ENCODE measurements at places on chromosomes 4 and X.

DNA sequence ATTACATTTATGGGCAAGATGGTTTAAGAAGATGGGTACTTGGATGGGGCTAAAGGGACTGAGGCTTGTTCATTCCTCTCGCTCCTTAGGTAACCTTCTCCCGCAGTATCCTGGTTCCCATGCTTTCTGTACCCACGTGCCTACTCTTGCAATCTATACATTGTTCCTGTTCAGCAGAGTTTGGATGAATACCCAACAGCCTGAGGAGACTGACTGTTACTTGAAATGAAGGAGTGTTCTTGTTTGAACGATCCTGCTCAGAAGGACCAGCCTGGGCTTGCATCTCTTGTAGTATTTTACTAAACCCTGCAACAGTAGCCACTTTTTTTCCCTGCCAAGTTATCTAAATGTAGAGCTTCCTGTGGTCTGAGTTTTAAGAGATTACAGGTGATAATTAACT, 33.7 kb upstream of the ADH6 start:
- DNase-seq: no peak

DNA sequence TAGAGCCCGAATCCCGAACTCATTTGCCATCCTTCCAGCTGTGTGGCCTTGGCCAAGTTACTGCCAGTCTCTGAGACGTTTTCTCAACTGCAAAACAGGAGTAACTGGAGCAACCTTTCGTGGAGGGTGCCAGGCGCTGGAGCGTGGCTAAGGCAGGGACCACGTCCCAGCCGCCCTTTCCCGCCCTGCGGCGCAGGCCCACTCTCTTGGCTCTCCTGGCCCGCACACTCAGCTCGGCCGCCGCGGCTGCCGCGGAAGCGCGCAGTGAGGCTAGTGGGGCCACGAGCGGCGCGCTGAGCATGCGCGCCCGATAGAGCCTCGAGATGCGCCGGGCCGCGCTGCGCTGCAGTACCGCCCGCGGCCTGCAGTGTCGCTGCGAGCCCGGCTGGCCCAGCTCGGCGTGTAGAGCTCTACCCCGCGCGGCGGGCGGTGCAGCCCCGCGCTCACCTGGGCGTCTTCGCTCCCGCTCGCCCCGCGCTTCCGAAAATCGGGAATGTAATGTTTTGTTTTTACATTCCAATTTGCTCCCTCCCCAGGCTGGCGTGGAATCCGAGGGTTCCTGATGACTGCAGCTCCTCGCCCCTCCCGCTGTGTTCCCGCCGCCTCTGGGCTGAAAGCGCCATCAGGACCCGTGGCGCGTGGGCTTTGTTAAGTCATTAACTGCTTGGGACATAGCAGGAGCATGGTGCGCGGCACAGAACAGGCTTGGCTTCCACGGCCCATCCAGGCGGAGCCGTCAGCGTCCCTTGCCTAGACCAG, 4.0 kb upstream of the ZNF518B start:
- DNase-seq: peak; percentile 16

DNA sequence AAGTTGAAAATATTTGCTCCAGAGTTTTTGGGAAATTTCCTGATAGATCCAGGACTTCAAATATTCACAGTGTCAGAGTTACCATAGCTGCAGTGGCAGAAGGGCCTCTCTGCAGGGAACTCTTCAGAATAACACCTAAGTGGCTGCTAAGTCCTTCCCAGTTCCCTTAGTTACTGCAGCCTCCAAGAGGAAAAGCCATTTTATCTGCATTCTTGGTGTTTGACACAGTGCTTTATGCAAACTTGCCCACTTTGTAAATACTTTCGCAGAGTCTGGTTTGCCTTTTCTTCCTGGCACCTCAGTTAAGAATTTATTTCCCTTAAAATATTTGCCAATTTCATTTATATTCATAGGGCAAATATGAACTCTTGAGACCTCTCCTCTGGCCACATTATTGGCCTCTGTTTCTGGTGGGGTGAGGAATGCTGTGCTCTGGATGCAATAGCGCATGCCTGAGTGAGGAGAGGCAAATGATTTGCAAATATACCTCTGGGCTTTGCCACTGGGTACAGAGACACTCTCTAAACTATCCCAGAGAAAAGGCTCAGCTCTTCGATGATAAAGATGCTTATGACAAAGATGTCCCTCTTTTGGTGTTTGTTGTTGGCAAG, 566.3 kb upstream of the NR3C2 start:
- peak; percentile 7 for DNase-seq

DNA sequence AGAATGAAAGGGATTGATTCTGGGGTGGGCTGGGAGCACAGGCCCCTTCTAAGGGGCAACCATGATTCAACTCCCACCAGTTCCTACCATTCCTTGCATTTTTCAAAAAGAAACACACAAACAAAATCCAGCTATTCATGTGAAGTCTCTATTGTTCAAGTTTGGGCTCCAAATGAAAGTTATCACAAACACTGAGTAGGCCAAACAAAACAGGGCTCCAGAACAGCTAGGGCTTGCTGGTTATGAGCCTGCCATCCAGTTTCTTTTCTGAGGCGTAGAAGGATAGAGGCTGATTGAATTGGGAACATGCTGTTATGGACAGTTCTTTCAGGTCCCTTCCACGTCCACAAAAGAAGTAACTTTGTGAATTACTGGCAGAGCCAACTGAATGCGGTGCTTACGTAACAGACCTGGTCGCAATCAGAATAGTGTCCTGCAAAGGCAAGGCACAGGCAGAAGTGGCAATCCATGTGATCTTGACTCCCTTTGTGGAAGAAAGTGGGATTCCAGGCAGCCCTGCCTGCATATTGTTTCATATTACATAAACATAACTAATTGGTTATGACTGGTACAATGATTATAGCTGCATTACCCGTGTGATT, 244.5 kb downstream of the SCFD2 start:
- no peak for DNase-seq

- DNase-seq: peak; percentile 47
These were observed 170.7 kb downstream of the SLIT2 start for GRCh38 chr4:20422398-20422797.

DNA sequence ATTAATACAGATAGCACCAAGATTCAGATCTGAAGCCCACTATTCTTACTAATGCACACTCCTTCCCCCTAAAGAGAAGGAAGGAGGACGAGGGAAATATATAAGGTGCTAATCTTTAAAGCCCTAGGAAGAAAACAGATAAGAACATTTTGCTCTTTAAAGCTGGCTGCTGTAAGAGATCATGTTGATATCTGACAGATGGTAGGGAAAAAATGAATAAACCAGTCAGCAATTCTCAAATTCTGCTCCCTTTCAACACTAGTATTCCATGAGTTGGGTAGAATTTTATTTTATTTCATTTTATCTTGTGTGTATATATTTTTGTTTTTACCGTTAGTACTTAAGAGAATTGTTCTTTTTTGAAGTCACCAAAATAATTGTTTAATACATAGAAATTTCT, 19.2 kb downstream of the OTC start:
- no peak for DNase-seq

DNA sequence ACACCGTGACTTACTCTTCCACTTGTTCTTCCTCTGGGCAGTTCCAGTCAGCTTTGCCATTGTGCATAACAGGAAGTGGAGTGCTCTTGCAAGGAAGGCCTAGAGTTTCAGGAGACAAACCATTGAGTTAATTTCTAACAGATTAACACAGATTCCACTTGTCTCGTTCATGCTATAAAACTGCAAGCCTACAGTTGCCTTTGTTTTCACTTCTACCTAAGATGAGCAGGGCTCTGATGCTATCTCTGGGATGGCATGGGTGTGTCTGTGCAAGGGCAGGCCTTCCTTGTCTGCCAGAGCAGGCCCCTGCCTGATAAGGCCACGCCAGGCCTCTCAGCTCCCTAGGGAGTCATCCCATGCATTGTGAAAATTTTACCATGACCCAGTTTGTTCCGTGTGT, 67.7 kb upstream of the PGRMC2 start:
- DNase-seq: no peak

GRCh38 chr4:15910155-15910940, 28.2 kb downstream of the FGFBP1 start:
- no peak for DNase-seq

GRCh38 chrX:55240788-55241340, 20.7 kb downstream of the PAGE5 start:
- DNase-seq: no peak

- no peak for DNase-seq
These were observed 92.7 kb downstream of the LARP1B start for GRCh38 chr4:128153800-128154199.

DNA sequence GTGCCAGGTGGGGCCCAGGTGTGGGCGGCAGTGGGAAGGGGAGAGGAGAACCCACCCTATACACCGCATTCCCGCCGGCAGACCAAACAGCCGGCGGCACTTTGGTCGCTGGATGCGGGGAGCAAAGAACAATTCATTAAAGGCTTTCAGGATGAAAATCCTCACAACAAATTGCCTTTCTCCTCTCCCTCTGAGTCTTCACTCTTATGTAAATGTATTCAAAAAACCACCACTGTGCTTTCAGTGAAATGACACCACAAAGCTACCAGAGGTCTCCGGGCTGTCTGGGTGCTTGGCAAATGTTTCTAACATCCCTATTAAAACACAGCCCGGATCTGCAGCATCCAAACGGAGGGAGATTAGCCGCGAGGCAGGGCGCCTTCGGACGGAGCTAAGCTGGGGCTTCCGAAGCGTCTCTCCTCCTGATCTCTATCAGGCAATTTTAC, 171.8 kb upstream of the TBL1X start:
- no peak for DNase-seq

- DNase-seq: peak; percentile 29
These were observed 44.2 kb upstream of the SPRY1 start for GRCh38 chr4:123352240-123352945.

DNA sequence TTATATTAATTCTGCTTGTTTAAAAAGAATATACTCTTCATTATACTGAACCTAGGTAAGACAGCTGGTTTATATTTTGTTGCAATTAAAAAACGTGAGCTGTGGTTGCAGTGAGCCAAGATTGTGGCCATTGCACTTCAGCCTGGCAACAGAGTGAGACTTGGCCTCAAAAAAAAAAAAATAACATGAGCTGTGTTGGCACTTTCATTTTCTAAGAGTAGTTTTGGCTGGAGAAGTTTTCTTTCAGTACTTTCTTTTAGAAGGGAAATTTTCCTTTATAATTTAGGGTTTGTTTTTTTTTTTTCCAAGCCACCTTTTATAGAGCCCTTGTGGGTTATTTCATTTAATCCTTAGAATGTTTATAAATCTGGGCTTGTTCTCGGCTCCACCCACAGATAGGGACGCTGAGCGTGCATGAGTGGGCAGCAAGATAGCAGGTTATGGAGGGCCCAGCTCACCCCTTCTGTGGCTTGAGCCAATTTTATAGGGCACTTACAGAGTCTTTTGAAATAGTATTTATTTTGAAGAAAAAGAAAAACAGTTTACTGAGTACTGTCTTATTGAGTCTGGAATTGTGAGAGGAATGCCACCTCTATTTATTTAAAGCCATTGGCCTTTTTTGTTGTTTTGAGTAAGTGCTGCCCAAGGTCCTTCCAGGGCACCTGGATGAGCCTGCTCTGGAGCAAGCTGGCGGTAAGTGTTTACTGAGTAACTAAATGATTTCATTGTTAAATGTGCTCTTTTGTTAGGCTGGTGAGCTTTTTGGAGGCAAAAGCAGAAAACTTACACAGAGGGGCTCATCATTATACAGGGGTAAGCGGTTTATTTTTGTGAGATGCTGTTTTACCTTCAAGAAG, 60.9 kb downstream of the HTT start:
- no peak for DNase-seq

DNA sequence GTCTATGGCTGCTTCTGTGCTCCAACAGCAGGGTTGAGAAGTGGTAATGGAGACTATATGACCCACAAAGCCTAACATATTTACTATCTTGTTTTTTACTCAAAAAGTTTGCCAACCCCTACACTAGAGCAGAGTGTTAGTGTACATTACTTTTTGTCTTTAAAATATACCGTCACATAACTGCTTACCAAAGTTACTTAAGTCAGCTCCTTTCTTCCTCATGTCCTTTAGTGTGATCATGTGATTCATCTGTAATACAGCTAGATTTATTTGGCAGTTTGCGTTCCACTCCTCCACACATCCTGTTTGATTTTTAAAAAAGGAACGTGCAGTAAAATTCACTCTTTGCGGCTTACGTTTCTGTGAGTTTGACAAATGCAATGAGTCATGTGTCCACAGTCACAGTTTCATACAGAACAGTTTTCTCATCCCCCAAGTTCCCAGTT, 162.4 kb upstream of the GPRIN3 start:
- peak; percentile 3 for DNase-seq

GRCh38 chr4:120010646-120011045, 56.0 kb downstream of the MAD2L1 start:
- no peak for DNase-seq

GRCh38 chrX:28487818-28488217, 99.4 kb upstream of the IL1RAPL1 start:
- DNase-seq: no peak

DNA sequence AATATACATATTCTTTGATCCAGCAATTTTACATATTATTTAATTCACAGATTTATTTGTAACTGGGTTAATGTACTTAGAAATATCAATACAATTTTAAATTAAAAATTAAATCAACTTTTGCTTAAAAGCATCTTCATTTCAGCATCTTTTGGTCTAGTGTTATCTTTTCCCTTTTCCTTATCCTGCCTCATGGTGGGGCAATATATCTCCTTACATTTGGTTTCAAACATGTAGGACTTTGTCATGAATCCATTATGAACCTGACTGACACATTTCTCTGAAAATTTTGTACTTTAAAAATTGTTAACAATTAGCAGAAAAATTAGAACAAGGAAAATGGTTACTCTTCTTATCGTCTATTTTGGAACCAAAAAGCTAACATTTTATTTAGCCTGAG, 42.8 kb upstream of the ANK2 start:
- no peak for DNase-seq

GRCh38 chr4:109616243-109616642, 56.2 kb downstream of the MCUB start:
- no peak for DNase-seq

DNA sequence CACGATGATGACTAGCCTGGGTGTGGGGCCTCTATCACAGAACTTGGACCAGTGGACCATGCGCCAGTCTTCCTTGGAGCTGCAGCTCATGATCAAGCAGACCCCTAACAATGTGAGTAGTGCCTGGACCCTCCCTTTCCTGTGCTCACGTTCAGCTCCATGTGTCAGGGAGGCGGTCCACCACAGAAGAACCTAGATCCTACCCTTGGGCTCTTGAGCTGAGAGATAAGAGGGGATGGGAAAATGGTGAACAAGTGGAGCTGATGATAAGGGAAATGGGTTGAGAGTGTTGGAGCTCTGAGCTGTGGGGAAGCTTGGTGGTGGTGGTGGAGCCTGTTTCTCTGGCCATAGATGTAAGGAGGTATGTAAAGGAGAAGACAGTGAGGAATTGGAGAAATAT, 13.1 kb downstream of the MED12 start:
- no peak for DNase-seq

DNA sequence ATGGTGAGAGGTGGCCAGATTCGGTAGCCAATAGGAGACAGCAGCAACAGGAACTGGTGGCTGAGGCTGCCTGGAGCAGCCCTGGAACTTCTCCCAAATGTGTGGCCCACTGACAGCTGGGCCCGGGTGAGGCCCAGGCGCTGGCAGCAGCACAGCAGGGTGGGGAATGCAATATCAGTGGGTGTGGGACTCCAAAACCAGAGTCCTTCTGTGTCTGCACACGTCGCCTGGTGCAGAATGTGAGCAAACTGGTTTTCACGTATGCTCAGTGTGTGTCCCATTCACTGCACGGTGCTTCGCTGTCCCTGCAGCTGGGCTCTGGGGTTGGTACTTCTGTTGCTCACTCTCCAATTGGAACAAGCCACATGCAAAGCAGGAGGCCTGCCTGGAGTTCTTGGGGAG, 14.4 kb upstream of the CENPU start:
- DNase-seq: no peak
